ENCODE measurements at places on chromosomes 6 and 20.

GRCh38 chr6:153595903-153596302 is 443.1 kb upstream of the OPRM1 start:
- DNase-seq: no peak

DNA sequence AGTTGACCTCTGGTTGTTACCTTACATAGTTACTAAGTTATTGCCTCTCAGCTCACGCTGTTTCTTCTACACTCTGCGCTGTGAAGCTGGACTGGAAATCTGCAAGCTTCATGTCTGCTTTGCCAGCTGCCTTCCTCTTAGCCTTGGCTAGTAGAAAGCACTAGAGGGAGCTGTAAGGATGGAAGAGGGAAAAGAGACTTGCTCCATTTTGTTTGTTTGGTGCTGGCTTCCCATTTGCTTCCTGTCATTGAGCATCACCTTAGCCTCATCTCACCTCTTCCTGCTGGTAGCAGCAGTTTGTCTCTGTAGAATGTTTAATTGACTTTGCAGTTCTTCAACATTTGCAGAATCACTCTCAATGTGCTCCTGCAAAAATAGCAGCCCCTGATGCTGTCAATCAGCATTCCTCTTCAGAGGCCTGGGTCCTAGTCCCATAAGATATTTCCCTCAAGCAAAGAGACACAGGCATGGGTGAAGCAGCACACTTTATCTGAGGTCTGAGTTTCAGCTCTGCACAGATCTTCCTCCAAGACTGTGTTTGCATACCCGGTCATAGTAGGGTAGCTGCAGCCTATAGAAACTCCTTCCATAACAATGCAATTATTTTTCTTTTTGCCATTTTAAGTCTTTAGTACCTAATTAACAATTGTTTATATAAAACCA is 302.2 kb upstream of the EPHA7 start:
- DNase-seq: no peak

- no peak for DNase-seq
These were observed 83.0 kb downstream of the RTN4IP1 start for GRCh38 chr6:106546261-106546690.

GRCh38 chr6:72094506-72094905 is 208.2 kb downstream of the RIMS1 start:
- no peak for DNase-seq

GRCh38 chr20:9493803-9494202 is 20.6 kb upstream of the LAMP5 start:
- no peak for DNase-seq

DNA sequence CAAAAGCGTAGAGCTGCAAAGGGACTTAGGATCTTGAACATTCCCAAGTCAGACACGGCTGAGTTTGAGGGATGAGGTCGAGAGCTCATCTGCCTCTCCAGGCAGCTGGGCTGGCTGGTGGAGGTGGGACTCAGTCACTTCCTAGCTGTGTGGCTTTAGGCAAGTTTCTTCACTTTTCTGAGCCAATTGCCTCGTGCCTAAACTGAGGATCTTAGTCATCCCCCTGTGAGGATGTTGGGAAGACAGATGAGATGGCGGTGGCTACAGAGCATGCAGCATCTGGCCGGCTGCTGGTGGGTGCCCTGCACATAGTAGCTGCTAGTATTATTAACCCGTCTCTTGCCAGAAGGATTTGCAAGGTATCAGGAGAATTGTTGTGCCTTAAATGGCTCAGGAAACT is 27.5 kb downstream of the TFAP2C start:
- no peak for DNase-seq

GRCh38 chr6:1761477-1761877 is 151.8 kb downstream of the FOXC1 start:
- no peak for DNase-seq

DNA sequence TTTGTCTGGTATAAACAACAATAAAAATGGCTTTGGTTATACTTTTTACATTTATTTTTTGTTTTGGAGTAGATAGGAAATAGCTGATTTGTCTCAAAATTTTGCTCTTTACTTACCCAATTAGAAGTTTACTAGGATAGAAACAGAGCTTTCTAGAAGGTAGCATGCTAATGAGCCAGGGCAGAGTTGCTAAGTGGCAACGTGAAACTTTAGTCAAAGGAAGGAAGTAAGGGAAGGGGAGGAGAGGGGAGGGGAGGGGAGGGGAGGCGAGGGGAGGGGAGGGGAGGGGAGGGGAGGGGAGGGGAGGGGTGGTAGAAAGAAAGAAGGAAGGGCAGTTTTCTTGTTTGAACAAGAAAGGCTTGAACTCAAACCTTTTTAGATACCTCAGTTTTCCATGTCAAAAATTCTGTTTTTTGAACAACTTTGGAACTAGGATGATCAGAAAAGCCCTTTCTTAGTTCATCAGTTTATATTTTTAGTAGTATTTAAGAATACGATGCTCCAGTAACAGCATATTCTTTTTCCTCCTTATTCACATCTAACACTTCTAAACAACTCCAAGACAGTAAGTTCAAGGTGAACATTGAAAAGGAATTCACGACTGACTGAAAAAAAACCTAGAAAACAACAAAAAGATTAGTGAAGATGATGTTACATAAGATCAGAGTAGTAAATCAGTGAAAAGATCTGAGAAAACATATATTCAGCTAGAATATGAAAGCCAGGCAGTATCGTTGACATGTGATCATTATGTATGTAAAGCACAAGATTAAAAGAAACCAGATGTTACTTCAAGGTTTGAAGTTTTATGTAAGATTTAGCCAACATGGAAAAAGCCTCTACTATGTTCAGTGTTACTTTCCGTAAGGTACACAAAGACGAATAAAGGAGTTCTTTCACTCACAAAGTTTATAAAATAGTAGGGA is 263.4 kb downstream of the ARHGAP18 start:
- DNase-seq: no peak

GRCh38 chr20:37758332-37758731 is 64.5 kb downstream of the CTNNBL1 start:
- DNase-seq: no peak

DNA sequence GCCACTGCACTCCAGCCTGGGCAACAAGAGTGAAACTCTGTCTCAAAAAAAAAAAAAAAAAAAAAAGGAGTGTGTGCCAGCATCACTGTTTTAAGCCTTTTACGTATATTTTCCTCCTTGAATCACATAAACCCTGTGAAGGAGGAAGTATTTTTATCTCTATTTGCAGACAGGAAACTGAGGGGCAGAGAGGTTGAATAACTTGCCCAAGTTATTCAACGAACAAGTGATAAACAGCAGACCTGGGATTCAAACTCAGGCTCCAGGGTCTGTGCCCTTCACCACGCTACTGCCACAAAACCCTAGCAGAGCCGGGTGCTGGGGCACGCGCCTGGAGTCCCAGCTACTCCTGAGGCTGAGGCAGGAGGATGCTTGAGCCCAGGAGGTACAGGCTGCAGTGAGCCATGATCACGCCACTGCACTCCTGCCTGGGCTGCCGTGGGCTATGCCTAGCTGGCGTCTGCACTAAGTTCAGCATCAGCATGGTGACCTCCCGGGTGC is 9.4 kb upstream of the AVP start:
- no peak for DNase-seq

GRCh38 chr6:157273756-157274470 is 49.4 kb downstream of the TMEM242 start:
- peak; percentile 61 for DNase-seq

- no peak for DNase-seq
These were observed 877.5 kb downstream of the TFAP2A start for GRCh38 chr6:9537381-9537780.

GRCh38 chr20:36343641-36344040 is 37.5 kb downstream of the DLGAP4 start:
- DNase-seq: no peak

DNA sequence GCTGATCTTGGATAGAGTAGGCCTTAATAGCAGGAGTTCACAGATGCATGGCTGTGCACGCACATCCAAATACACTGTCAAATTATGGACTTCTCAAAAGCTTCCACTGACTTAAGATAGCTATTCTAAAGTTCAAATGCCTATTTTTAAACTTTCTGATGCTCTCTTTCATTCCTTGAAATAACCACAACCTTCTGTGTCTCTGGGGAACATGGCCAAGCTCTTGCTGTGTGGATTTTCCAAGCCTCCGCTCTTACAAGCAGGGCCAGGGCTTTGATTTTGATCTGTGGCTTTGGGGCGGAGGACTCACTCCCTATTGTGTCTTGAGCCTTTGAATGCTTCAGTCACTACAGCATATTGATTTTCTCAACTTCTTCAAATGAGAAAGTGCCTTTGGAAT is 35.7 kb upstream of the SNRPB2 start:
- no peak for DNase-seq

DNA sequence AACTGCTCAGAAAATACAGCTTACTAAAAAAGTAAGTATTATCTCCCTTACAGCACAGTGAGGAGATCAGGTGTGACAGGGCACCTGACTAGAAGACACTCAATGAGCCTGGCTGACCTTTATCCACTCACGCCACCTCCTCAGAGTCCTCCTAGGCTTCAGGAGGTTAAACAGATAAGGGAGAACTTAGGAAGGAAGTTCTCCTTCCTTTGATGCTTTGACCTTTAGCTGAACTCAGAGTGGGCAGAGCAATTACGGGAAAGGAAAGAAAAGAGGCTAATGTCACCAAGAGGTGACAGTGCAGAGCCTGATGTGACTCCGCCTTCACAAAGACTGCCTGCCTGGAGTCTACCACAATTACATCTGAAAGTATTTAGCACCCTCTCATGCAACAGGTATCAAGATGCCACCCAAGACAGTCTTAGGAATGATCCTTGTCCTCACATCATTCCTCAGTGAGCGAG is 36.7 kb downstream of the MAN1A1 start:
- no peak for DNase-seq

- DNase-seq: peak; percentile 94
These were observed 23.9 kb downstream of the SUN5 start for GRCh38 chr20:32980131-32980941.

DNA sequence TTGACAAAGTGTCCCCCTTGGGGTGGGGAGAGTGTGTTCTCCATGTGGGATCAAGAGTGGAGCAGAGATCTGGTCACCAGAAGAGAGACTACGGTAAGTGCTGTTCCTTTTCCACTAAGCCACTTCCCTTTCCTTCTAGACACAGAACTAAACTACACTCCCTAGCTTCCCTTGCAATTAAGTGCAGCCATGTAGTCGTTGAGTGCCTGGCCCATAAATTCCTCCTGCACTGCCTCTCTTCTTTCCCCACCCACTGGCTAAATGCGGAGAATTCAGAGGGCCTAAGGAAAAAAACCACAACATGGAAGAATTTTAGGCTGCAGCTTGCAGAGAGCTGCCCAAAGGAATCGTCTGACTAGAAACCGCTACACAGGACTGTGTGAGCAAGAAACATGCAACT is 1.5 kb downstream of the WDR27 start:
- DNase-seq: no peak

DNA sequence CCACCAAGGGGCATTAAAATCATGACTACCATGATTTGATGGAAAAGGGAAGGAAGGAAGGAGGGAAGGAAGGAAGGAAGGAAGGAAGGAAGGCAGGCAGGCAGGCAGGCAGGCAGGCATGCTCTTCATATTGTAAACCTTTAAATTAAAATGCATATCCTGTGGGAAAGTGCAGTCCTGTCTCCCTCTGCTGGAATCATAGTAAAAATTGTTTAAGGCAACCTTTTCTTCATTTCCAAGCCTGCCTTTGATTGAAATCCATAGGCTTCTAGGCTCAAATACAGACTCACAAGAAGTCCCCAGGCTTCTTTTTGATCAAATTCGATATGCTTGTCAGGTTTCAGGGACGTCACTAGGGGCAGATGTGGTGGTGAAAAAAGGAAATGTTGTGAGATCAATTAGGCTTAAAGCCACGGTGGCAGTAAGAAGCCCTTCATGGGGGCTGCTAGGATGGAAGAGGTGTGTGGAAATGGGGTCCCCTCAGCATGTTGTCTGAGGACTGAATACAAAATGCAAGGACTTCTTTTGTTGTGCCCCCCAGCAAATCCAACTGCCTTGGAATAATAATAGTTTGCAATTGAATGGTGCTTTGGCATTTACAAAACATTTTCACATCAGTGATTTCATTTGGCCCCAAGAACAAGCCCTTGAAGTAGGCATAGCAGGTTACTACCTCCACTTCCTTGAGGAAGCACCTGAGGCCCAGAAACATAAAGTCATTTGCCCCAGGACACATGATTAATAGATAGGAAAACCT is 25.6 kb upstream of the GABRR1 start:
- no peak for DNase-seq

- no peak for DNase-seq
These were observed 7.6 kb upstream of the MTHFD1L start for GRCh38 chr6:150857945-150858308.

GRCh38 chr20:46218656-46219055 is 89.6 kb downstream of the CDH22 start:
- no peak for DNase-seq

DNA sequence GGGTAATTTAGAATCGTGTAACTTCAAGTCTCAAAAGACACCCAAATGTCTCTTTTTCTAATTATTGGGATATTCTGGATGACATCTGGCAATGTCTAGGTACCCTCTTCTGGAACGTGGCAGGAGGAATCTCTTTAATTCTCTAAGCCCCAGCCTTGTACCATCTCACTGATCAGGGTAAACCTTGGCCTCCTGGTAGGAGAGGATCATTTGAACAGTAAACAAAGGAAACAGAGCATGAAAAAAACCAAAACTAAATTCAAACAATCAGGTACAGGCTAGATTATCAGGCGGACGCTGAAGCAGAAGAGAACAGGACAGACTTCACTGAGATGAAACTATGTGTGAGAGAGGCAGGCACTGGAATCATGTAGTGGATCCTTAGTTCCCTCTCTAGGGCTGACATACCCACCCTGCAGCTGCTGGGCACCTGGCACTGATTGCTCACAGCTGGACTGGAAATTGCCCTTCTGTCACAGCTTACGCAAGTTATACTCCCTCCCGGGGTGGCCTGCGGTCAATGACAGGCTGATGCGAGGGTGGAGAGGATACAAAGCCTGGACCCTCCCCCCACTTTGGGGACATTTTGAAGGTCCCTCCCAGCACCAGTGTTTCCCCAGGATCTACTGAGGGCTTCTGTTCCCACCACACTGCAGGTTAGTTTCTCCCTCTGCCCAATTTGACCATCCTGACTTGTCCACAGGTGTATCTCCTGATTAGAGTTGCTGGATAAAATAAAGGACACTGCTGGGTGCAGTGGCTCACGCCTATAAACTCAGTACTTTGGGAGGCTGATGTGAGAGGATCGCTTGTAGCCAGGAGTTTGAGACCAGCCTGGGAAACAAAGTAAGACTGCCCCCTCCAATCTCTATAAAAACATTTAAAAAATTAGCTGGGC is 20.6 kb upstream of the ZBTB24 start:
- DNase-seq: no peak

- DNase-seq: no peak
These were observed 8.9 kb downstream of the SMLR1 start for GRCh38 chr6:130836055-130836640.

- no peak for DNase-seq
These were observed 21.8 kb downstream of the DNAH8 start for GRCh38 chr6:38736951-38737350.

GRCh38 chr20:58633161-58634053 is 17.7 kb upstream of the STX16 start:
- DNase-seq: no peak

DNA sequence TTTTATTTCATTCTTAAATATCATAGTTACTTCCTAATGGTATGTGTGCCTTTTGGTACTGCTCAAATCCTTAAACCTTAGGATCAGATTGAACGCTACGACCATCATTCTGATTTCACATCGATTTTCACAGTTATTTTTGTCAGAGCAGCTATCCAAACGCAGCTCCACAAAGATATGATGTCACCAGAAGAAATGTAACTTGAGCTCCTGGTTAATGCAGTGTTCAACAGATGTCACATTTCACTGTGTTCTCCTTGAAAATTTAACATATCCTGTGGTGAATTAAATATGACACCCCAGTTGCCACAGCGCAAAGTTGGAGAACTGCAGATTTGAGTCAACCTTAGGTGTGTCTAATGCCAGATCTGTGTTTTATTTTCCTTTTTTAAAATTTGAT is 81.4 kb downstream of the CTNNBL1 start:
- DNase-seq: no peak

GRCh38 chr6:125303512-125303854 is 1.7 kb upstream of the HDDC2 start:
- DNase-seq: no peak

Measured in dorsolateral prefrontal cortex (tissue), 122 donors.